ENCODE measurements at places on chromosomes 4 and X.
A peak's percentile ranks its signal among the peaks of the same experiment; 100 is the strongest.

- no peak for DNase-seq
Observed at GRCh38 chrX:38561951-38562719, 793 bp downstream of the TSPAN7 start.

GRCh38 chr4:56603297-56603696 lies 77.8 kb downstream of the HOPX start:
- DNase-seq = no peak

DNA sequence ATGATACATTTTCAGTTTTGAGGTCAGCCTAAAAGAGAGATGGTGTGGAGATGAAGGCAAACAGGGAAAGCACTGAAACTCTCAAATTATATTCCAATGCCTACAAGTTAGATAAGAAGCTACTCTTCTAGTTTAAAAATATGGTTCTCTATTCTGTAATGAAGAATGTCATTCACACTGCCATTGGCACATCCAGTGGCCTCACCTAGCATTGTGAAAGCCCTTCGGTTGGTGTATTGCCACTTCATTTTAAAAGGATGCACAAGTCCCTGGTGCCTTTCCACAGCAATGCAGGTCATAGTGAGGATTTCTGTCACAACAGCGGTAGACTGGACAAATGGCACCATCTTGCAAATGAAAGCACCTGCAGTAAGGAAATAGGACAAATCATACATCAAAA lies 40.6 kb downstream of the QRFPR start:
- DNase-seq = no peak

DNA sequence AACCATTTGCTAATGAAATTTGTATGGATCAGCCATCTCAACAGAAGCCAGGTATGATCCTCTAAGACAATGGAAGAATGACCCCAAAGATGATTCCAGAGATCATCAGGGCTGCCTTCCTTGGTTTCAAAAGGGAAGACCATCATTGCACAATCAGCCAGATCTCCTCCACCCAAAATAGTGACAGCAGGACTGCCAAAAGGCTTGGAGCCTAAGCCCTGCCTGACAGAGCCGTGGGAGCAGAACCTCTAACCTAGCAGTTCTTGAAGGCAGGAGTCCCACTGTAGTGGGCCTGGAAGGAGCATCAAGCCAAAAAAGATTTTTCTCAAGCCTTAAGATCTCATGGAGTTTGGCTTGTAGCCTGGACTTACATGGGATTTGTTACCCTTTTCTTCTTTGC lies 226.0 kb downstream of the RASL11B start:
- no peak for DNase-seq

GRCh38 chr4:158995965-158996364 lies 106.9 kb upstream of the RAPGEF2 start:
- no peak for DNase-seq

DNA sequence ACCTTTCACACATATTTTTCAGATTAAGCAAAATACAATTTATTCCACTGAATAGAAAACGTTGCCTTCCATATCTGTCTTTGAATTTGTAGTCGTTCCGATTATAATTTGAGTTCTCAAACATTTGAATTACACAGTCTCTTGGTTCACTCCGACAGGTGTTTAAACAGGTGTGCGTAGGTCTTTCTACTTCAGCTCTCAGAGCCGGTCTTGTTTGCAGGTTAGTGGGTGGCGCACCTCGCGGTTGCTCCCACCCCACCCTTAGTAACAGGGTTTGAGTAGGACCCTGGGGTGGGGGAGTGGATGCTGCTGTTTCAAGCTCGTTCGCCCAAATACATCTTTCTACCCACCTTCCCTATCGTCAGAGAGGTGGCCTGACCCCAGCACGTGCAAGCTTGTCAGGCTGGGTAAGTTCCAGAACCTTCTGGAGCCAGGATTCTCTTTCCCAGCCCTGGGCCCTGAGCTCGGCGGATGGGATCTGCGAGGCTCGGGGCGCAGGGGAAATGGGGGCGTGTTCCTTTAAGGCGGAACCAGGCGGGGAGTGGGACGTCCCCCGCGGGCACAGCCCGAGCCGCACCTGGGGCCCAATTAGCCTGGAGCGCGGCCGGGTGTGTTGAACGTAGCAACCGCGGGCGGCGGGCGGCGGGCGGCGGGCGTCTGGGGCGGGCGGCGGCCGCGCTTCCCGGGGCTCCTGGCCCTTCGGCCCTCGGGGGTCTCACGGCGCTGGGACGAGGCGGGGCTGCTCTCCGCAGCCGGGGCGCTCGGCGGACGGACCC lies at the start of gene FAM149A:
FAM149A (plus strand) TSS at position 591 of the 776 bp plus-strand sequence.
- DNase-seq = peak; percentile 7

DNA sequence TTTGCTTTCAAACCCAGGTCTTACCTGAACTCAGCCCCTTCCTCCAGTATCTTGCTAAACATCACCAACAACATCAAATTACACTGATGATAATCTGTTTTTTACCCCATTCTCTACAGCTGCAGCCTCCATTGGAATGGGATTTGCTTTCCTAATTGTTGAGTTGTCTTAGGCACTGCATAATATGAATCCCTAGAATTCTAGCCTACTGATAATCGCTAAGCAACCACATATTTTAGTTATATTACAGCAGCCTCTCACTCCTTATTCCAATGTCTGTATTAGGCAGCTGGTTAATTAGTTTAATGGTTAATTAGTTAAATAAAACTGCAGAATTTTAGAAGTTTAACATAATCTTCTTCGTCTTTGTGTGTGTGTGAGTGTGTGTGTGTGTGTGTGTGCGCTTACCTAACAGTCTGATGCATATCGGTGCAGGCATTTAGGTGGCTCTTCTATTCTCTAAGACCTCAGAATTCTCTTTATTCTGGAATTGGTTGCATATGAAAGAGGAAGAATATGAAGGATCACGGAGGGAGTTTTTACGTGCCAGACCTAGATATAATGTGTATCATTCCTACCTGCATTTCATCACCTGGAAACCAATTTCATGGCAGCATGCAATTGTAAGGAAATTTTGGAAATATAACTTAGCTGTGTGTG lies 5.3 kb upstream of the COMMD8 start:
- no peak for DNase-seq

- no peak for DNase-seq
Observed at GRCh38 chrX:150201391-150201790, 161.7 kb upstream of the MAMLD1 start.

DNA sequence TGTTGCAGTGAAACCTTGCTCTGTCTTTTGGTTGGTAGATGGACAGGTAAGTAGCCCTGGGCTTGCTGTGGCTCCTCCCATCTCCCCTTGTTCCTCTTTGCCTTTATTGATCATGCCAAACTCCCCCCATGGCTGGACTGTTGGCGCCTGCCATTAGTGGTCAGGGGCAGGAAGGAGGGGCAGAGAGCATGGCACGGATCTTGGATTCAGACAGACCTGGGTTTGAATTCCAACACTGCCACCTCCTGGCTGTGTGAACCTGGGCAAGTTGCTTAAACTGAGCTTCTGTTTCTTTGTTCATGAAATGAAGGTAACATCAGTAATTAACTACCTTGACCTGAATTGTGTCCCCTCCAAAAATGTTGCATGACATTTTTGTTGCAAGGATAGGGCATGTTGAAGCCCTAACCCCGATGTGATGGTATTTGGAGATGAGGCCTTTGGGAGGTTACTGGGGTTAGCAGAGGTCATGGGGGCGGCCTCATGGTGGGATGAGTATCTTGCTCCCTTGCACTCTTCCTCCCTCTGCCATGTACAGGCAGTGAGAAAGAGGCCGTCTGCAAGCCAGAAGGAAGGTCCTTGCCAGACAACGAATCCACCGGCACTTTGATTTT lies 6.0 kb downstream of the SLC2A9 start:
- peak; percentile 61 for DNase-seq

- DNase-seq = no peak
Observed at GRCh38 chr4:7189475-7190277, 2.7 kb upstream of the SORCS2 start.

- DNase-seq = no peak
Observed at GRCh38 chrX:135295944-135296305, 13.4 kb upstream of the ETDC start.

DNA sequence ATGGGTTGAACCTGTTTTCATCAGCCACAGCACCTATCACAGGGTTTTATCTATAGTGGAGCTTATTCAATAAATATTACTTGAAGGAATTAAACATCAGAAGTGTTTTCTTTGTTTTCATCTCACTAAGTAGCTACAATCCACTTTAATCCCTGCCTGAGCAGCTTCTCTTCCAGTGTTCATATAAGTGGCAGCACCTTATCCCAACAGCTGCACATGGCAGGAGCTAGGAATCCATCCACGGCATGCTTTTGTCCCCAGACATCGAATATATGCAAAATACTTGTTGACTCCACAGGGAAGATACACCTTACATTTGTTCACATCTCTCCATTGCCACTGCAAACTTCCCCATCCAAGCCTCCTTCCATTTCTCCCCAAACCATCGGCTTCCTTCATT lies 549.8 kb upstream of the FAM241A start:
- no peak for DNase-seq

GRCh38 chr4:184957446-184958115 lies 60.7 kb upstream of the HELT start:
- DNase-seq = no peak

DNA sequence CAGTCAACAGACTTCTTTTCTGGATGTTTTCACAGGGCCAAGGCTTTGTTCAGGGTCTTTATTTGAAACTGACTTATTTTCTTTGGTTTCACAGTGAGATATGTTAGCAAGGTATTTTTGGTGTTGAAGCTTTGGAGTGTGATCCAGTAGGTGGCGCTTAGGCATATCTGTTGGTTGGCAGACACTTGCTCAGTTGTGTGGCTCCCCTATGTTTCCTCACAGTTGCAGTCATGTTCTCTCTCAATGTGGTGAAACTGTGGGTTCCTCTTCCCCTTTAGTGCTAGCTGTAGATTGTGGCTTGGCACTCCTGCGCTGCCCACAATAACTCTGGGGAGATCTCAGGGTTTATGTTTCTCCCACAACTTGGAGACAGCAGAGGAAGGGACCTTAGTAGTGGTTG lies 460.8 kb downstream of the SLITRK2 start:
- DNase-seq = peak; percentile 82

DNA sequence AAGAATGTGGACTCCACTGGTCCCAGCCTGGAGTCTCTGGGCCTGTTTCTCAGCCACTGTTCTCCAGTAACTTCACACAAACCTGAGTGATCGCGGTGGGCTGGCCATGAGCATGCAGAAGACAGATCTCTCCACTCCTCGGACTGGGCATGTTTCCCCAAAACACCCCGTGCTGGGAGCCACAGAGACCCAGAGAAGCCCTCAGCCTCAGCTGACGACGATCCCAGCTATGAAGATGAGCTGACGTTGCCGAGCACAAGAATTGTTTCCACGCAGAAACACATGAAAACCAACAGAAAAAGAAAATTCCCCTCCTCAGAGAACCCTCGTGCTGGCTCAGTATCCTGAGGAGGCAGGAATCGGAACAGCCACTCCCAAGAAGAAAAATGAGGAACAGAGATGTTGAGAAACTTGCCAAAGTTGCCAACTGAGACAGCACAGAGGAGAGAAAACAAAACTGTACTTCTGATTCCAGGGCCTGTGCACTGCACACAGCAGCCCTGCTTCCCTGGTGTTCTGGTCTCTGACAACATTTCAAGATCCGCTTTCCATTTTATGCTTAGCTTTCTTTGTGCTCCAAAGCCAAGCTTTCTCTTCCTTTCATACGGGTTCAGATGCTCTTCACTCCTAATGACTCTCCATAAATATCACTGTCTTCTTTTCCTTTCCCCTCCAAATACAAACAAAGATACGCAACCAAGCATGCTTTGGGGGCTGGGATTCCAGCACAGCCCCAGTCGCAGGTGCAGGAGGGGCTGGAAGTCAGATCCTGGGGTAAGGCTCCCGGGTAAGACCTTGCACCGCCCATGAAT lies 81.4 kb downstream of the IRF2 start:
- peak; percentile 39 for DNase-seq

DNA sequence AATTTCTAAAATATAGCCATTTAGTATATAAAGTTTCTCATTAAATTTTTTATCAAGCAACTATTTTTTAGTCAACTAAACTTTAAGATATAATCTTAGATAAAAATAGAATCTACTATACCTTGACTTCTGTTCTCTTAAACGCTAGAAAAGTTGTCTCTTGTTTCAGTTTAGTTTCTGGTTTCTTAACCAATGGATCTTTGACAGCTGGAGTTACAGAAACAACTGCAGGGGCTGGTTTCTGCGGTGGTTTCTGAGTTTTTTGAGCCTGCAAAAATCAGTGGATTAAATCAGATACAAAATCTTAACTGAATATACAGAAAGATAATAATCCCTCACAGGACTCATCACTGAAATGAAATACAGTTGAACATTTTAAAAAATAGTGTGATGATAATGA lies 21.9 kb downstream of the INTS12 start:
- no peak for DNase-seq

DNA sequence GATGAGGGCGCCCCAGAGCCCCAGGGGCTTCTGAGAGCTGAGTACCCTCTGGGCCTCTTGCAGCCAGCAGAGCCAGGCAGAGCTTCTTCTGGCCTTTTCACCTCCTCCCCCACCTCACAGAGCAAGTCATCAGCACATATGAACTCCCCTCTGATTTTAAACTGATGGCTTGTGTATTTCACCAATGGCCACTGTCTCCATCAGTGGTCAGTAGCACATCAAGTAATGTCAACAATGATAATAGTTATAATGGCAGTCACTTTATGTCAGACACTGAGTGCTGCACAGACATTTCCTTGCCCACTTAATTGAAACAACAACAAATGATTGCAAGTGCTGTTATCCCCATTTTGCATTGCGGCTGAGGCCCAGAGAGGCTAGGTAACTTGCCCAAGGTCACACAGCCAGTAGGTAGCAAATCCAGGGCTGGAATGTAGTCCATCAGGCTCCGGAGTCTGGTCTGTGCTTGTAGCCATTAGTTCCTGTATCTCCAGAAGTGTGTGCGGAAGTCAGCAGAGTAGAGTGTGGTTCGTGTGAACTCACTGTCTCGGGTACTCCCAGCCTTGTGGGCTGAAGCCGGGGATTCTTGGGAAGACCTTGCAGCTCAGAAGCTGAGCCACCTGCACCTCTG lies 3.0 kb downstream of the ATP2B3 start:
- DNase-seq = no peak

DNA sequence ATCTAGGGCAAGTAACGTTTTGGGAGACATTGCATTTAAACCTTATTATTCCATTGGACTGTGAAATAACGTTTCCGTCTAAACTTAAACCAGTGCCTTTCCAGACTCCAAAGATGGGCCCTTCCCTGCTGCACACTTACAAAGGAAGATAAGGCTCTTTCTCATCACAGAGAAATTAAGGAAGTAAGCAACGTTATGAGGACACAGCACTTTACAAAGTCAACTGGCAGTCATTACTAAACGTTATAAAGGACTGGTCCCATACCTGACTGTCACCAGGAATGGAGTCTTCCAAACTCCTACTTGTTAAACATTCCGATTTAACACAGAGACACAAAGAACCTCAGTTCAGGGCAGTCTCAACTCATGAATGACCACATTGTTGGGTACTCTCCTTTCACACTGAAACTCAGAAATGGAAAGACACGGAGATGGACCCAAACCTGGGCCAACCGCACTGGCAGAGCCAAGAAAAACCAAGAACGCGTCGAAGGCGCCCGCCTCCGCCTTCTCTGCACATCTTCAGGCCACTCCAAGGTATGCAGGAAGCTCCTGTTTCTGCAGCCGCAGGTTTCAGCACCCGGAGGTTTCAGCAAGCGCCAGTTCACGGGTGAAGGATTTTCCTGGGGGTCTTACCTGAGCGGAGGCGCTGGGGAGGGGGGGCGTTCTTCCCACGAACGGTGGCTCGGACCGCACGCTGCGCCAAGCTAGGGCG lies 670 bp downstream of the PAPSS1 start:
- DNase-seq = peak; percentile 56

Data from Kasumi-1 (cell line).